Urinary bladder (tissue), 4 donors: ENCODE measurements at places on chromosomes 12 and 14. TPM values are rescaled to one million over a fixed set of nuclear protein-coding genes. Genes with fewer than 3 reads are reported as not detected.

Gene RFX4
- total RNA-seq: not detected

Gene KERA
- 1.1 TPM for total RNA-seq

Gene DEGS2
- 6.5 TPM for total RNA-seq

Gene TRIM9
- 1.1 TPM for total RNA-seq

Gene REP15
- 0.95 TPM for total RNA-seq

Gene SLC39A5
- not detected for total RNA-seq

Gene KLRF1
- 1.5 TPM for total RNA-seq

Gene SAMD15
- total RNA-seq: 1.3 TPM

Gene FAM186B
- total RNA-seq: 0.16 TPM

Gene MSI1
- total RNA-seq: 1.5 TPM

Gene KRT77
- not detected for total RNA-seq

Gene TAS2R43
- 23.7 TPM for total RNA-seq

Gene TOMM20L
- total RNA-seq: not detected

Gene ADAMTS20
- total RNA-seq: 1.0 TPM

Gene MYRFL
- total RNA-seq: 0.85 TPM

Gene AKAP3
- 0.63 TPM for total RNA-seq

Gene MLH3
- total RNA-seq: 97.1 TPM

Gene SDS
- total RNA-seq: not detected

Gene MAP3K9
- total RNA-seq: 2.7 TPM

Gene C3AR1
- total RNA-seq: 7.0 TPM

Gene RAPGEF3
- 17.2 TPM for total RNA-seq

Gene HVCN1
- 9.9 TPM for total RNA-seq

Gene DRAM1
- 14.0 TPM for total RNA-seq

Gene RASAL1
- total RNA-seq: 0.11 TPM
